ENCODE measurements at places on chromosomes 2 and 18.

GRCh38 chr2:19837235-19837766 is 64.5 kb downstream of the TTC32 start:
- no peak for DNase-seq

GRCh38 chr18:45637546-45638327 is 22.5 kb downstream of the SLC14A2 start:
- DNase-seq: no peak

GRCh38 chr2:131475831-131476230 is at the start of gene TUBA3D:
Gene TUBA3D, plus strand, starts transcription at chr2:131476119. Its CDS starts 81 bp downstream, at chr2:131476200.
- DNase-seq: no peak

- DNase-seq: no peak
These were observed 80.7 kb downstream of the PTPN2 start for GRCh38 chr18:12803069-12803936.

- no peak for DNase-seq
These were observed 36.2 kb downstream of the PDIA6 start for GRCh38 chr2:10776231-10776977.

DNA sequence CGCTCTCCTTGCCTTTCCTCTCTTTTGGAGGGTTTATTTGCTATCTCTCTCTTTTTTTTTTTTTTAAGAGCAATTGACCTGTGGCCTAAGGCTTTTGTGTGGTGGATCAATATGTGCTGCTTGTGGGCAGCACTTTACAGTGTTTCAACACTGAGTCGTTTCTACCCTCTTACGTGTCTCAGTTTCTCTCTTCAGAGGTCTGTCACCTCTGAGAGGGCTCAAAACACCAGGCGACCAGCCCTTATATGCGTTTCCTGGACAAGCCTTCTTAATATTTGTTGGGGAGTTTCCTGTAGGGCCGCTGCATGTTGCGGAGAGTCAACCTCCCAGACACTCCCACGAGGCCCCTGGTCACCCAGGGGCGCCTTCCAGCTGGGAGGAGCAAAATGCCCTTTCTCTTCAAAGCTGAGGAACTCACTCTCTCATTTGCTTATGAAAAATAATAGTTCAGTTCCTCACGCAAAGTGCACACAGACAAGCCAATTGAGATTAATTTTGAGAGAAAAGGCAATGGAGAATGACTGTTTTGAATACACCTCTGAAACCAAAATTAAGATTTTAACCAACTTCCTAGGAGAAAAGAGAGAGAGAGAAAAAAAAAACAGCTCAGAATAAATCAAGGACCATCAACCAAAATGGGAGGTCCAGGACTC is 96.3 kb upstream of the B3GNT2 start:
- DNase-seq: no peak

DNA sequence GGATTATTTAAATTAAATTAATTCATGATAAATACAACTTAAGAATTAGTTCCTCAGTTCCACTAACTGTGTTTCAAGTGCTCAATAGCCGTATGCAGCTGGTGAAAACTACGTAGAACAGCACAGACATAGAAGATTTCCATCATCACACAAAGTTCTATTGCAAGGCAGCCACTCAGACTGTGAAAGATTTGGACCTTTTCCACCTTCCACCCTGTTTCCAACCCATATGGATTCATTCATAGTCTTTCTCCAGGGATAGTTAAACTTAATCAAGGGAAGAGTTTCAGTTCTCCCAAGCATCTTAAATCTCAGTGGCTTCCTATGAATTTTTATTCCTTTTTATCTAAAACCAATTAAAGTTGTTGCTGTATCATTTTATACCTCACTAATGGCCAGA is 2030.8 kb downstream of the SUCLG1 start:
- DNase-seq: no peak

- DNase-seq: no peak
These were observed 94.3 kb downstream of the ASAP2 start for GRCh38 chr2:9300829-9301453.

Measured in NCI-H2081 treated with DMSO at 0.1 percent for 48 hours (cell line).